ENCODE measurements at places on chromosomes 7 and 10.

GRCh38 chr10:79306644-79307220 lies 40.5 kb upstream of the PPIF start:
- no peak for DNase-seq

DNA sequence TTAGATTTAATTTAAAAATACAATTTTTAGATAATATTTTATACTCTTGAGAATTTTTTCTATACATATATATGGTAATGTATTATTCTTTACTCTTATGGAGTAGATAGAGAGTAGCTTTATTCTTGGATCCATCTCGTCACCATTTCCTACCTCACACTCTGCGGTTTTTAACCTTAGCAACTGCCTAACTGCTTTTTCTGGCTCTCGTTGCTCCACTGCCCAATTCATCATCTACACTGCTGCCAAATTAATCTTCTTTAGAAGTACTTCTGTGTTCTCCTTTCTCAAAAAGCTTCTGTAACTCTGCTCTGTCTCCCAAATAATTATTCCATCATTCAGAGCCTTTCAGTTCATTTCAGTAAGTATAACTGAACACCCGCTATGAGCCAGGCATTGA lies 35.3 kb downstream of the CAPZA2 start:
- no peak for DNase-seq

DNA sequence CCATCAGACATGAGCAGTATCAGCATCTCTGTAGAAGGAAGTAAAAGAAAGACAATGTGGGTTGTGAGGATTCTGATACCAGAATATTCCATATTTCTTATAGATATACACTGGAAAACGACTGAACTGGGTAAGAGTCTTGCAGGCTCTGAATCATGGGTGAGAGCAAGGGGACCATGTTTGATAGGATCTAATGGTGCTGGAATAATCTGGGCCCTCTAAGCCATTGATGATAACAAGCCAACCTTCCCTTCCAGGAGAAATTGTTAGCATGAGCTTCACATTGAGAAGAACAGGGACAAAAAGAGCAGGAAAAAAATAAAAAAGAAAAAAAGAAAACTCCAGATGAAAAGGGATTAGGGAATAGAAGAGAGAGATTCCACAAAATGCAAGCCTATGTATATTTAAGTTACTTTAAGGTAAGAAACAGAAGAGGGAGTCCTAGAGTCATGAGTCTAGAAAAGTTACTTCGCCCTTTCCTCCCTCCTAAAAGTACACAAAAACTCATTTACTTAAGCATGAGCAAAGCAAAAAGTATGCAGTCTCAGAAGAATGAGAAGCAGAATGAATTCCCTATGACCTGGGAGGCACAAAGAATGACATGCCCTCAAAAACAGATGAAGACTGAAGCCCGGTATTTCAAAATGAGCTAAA lies 181.9 kb downstream of the TMEM26 start:
- DNase-seq, result no peak

- DNase-seq, result no peak
Measured at GRCh38 chr10:50651808-50652207, 28.1 kb upstream of the SGMS1 start.

DNA sequence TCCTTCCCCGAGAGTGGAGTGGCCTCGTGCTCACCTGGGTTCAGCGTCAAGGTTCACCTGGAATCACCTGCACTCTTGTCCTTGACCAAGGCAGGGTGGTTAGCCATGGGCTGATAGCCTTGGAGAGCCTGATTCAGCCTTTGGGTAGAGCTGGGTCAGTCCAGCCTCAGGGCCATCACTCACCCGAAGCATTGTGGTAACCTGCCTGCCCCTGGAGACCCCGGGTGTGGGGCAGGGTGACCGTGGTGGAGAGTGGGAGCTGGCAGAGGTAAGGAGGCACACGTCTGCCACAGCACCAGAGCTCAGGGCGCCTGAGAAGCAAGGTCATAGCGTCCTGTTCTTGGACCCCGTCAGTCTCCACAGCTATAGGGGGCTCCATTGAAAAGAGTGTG lies 27.8 kb upstream of the WDFY4 start:
- DNase-seq, result no peak

GRCh38 chr10:88116481-88116880 lies 253.1 kb downstream of the PTEN start:
- no peak for DNase-seq

DNA sequence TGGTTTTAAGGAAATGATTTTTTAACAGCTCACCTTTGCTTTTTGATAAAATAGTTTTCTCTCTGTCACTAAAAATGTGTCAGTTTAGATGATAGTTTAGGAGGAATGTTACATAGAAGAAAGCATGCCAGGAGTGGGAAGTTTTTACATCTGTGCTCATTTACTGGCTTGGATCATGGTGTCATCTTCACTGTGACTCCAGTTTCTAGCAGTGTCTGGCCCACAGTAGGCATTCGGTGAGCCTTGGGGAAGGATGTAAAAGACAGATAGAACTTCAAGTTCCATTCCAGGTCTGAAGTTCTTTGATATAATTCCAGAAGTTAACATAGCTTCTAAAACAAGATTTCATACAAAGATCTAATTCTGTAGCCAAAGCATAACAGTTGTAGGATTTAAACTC lies 259.2 kb downstream of the BICC1 start:
- DNase-seq, result no peak

GRCh38 chr10:5723692-5724091 lies 39.1 kb downstream of the TASOR2 start:
- no peak for DNase-seq

- no peak for DNase-seq
Measured at GRCh38 chr10:72523062-72523461, 102.8 kb downstream of the MICU1 start.

DNA sequence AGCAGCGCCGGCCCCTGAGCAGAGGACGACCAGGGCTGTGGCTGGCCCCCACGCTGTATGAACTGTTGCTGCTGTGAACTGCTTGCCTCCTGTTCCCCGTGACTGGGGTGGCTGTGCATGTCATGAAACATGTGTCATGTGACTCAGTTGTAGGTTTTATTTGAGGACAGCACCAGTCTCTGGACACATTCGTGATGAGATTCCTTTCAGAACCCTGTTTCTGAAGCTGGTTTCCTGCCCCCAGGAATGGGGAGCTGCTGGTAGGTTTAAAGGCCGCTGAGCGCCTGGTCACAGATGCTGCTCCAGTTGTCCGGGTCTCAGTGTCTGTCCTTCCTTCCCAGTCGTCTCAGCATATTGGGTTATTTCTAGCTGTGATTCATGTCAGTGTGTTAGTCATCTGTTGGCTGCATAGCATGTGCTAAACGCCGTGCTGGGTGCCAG lies 79.1 kb upstream of the PPIF start:
- DNase-seq, result no peak

DNA sequence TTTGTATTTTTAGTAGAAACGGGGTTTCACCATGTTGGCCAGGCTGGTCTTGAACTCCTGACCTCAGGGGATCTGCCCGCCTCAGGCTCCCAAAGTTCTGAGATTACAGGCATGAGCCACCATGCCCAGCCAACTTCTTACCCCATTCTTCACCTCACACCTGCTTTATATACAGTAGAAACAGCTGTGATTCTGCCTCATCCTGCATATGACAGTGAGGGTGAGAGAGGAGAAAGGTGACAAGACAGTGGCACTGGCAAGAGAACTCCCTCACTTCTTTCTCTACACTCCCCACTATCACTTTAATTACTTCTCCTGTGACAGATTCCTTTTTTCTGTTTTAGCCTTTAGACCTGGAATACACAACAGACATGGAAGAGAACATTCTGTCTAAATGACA lies 61.8 kb upstream of the CAPZA2 start:
- DNase-seq, result no peak
